Liver (tissue), 10 donors: ENCODE measurements at places on chromosomes 2 and 18.

GRCh38 chr2:171479154-171479814 lies 43.0 kb upstream of the CYBRD1 start:
- no peak for DNase-seq

DNA sequence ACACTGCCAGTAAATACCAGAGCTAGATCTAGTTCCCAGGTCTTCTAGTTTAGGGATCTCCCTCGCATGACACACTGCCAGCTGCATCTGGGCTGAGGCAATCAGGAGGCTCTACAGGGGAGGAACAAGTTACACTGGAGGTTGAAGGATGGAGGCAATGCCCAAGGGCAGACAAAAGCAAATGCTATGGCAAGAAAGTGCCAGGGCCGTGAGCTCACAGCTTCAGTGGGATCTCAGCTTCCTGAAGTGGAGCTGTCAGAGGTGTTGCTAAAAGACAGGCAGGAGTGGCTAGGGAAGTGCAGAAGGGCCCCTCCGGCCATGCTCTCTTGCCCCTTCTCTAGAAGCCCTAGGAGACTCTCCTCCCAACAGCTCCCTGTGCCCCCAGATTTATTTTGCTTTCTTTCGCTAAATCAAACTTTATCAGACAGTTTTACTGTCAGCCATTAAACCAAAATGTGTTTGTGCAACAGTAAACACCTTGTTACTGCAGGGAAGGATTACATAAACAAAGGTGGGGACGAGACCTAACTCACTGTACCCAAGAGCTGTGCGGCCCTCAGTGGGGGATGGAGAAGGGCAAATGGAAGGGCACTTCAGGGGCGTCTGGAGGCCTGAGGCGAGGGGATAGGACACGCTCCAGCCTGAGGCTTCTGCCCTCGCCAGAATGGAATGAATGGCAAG lies 39.4 kb upstream of the PKDCC start:
- DNase-seq, result no peak

DNA sequence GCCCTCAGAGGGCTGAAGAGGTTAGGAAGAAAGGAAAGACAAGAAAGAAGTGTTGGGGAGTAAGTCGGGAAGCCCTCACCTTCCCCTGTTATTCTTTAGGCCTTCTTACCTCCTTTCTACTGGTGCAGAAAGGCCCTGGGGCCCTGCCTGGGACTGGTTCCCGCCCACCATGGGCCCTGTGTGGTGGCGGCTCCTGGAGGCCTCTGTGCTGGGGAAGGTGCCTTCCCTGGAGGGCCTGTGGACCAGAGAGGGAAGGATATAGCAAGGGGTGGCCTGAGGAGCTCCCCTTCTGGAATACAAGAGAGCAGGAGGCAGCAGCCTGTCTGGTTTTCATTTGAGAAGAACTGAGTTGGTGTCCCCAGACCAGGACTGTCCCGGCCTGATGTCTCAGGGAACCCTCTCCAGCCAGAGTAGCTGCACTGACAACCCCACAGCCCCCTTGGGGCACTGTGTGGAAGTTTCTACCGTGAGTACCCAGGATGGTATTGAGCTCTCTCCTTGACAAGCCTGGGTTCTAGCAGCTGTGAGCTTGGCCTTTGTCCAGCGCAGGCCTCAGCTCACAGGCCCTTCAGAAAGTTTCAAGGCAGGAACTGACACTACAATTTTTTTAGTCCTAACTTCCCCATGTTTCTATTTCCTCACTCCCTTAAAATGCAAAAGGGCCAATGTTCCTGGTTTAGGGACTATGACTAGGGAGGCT lies 47.1 kb downstream of the EFR3B start:
- no peak for DNase-seq

GRCh38 chr2:209070262-209070661 lies 353.6 kb upstream of the MAP2 start:
- no peak for DNase-seq

GRCh38 chr2:46967990-46968647 lies 52.5 kb upstream of the MCFD2 start:
- DNase-seq, result no peak

DNA sequence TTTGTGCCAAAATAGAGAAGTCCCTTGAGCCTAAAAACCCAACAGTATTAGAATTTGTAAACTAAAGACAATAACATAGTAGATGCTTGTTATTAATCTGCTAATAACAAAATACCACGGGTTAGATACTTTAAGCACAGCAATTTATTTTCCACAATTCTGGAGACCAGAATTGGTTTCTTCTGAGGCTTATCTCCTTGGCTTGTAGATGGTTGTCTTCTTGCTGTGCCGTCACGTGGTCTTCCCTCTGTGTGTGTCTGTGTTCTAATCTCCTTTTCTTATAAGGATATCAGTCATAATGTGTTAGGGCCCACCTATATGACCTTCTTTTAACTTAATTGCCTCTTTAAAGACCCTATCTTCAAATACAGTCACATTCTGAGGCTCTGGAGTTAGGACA lies 260.1 kb downstream of the CYRIA start:
- no peak for DNase-seq

DNA sequence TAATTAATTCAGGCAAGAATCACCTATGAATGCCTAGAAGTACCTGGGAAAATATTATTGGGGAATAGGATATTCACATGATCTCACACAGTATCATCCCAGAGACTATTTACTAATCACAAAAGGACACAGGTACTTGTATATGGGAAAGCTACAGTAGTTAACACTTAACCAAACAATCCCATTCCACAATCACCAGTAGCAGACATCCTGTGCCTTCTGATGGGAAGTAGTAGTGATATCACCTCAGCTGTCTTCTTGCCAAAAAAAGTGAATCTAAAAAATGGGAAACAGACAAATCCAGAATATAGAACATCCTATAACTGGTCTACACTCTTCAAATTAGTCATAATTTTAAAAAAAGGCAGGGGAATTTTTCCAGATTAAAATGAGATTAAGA lies 75.6 kb upstream of the CCDC150 start:
- no peak for DNase-seq

DNA sequence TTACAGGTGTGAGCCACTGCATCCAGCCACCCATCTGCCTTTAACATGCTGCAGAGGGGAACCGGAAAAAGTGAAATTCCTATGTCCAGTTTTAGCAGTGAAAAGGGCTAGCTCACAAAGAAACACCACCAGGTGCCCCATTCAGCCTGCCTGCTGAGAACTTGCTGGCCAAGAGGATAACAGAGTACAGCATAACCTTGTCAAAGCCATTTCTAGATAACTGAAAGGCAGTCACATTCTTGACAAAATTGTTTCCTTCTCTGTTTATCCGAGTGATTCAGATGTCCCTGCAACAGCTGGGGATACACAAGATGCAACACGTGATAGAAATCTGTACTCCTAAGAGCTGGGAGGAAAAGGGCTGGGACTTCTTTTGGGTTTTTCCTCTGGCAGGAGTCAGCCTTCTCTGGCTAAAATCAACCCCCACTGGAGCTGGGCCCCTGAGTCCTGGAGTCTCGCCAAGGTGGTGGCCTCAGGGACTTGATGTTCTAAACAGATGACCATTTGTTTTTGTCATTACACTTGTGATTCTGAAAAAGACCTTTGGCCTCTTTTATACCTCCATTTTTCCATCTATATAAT lies 505.4 kb downstream of the BCL11A start:
- DNase-seq, result no peak

- DNase-seq, result no peak
These were observed 116.0 kb downstream of the SETBP1 start for GRCh38 chr18:44796429-44797428.

DNA sequence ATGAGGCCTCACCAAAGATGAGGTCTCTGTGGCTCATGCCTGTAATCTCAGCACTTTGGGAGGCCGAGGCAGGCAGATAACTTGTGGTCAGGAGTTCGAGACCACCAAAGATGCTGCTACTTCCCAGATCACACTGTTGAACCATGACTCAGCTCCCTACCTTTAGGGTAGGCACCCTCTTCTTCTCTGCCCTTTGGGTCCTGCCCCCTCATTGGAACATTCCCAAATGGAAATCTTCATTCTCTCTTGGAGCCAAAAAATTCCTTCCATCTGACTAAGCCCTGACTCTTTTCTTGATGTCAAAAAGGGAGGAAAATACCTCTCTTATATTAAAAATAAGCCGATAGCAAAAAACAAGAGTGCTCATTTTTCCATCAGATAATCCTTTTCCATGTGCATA lies 183.5 kb downstream of the PAX3 start:
- no peak for DNase-seq

GRCh38 chr2:158131919-158132566 lies 30.4 kb downstream of the UPP2 start:
- no peak for DNase-seq

DNA sequence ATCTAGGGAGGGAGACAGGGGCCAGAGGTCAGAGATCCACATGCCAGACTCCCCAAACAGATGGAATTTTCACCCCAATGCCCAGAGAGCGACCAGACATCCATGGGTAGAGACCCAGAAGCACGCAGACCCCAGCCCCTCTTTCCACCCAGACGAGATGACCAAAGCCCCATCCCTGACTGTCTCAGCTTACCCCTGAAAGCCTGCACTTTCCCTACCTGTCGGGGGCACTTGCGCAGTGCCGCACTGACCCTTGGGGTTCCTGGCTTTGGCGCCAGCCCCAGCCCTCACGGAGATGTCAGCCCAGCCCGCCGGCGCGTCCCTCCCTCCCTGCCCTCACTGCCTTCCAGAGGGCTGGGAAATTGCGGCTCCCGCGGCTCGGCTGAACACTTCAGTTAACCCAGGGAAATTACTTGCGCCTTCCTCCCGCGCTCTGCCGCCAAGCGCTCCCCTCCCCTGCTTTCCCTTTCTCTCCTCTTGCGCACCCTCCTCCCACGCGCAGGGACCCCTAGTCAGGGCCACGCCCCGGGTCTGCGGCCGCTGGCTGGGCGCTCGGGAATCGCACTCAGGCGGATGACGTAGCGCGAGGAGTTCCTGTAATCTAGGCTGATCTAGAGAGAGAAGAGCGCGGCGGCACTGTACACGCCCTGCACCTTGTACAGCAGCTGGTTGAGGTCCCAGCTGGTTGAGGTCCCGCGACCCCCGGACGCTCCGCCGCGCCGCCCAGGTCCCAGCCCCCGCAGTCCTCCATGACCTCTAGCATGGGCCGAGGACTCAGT lies 12.0 kb downstream of the ALPG start:
- DNase-seq, result no peak

DNA sequence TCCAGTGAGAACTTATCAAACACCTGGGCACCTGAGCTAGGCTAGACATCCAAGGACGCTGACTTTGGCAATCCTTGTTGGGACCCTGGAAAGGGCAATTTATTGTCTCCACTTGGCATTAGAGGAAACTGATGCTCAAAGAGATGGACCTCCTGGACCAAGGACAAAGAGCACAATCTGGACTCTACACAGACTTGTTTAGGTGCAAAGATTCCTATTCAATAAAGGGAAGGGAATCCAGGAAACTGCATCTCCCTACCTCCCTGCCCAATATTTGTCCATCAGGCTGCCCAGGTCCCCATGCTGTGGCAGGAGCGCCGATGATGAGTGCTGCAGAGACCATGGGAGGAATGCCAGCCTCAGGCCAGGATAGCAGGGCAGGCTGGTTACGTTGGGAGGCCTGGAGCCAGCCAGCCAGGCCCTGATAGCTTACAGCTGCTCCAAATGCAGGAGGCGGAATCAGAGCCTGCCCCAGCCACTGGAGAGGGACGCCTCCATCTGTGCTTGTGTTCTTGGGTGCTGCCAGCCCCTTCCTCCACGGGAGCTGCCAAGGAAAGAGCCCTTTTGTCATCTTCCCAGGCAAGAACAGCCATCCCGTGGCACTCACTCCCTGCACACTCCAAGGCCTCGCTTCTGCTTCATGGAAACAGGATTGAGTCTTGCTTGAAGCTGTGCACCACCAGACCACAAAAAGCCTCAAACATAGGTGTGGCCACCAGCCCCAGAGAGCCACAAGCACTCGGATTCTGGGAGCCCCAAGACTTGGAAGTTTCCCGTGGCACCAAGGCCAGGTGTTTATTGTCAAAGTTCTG lies 60.0 kb downstream of the HS1BP3 start:
- DNase-seq, result no peak

DNA sequence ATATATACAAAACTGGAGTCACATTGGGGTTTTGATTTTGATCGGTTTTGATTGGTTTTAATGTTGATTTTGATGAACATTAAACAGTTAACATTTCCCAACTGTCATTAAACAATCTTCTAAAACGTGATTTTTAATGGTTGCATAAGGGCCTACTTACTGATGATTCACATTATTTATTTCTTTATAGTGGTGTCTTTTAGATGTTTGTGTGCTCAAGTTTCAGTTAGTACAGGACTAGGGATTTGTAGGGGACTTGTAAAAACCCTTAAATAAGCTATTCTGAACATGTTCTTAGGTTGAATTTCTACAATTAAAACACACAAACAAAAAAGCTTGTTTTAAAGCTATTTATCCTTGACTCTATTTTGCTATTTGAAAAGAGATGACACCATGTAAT lies 61.6 kb downstream of the TTC21B start:
- no peak for DNase-seq

- DNase-seq, result no peak
These were observed 494.7 kb downstream of the ARHGAP15 start for GRCh38 chr2:143623909-143624260.

DNA sequence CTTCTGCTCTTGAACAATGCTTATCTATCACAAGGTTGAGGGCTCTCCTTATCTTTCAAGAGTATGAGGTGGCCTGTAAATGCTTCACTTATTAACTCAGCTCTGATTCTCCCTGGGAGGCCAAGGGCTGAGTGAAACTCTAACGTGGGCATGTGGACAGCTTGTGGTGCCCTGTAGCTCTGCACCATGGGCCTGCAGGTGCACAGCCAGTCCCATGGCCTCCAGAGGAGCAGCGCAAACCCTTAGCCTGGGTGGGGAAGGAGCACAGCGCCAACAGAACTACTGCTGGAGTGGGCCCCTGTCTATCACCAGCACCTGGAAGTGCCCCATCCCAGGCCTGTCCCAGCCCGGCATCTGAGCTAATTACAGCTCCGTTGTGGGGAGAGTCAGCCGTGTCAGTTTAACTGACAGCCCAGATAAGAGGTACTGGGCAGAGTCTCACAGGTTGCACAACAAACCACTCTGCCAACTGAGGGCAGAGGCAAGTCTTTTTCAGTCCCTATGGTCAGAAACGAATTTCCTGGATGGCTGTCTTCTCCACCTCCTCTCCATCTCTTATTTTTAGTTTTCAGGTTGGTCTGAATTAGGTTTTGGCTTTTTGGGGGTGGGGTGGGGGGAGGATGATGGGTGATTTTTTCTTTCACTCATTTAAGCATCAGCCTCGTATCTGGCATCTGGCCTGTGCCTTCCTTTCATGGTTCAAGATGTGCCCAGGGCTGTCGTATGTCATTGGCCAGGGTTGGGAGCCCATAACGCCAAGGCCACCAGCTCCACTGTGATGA lies 219.5 kb downstream of the BCL2 start:
- no peak for DNase-seq

DNA sequence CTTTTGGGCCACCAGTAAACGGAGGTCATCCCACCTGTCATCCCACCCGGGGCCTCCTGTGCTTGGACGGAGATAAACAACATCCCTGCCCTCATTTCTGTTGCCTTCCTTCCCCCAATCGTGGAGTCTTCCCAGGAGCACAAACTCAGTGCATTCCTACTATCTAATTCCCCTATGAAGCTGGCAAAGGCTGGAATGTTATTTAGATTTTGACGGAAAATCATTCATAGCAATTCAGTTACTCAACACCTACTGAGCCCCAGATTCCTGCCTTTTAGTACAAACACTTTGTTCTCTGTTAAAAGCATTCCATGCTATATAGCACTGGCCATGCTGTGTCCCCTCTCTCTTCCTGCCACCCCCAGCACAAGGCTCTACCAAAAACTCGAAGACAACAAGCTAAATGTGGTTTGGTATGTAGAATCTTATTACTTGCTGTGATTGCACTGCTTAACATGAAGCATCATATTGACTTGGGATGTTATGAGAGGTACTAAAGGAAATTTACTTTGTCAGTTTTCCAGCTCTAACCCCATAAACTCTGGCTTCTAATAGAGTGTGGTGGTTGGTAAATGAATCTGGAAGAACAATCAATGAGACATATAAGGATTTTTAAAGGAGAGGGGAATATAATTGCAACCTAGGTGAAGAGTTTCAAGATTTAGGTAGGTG lies 32.3 kb upstream of the IMPA2 start:
- no peak for DNase-seq
